Dorsolateral prefrontal cortex (tissue), 122 donors: ENCODE measurements at places on chromosomes 11 and 22. TPM values are rescaled to one million over a fixed set of nuclear protein-coding genes. Genes with fewer than 3 reads are reported as not detected.

The PARVG gene
- total RNA-seq = 8.3 TPM

The LAYN gene
- 6.7 TPM for total RNA-seq

The TREH gene
- not detected for total RNA-seq

GRCh38 chr11:122038543-122038942 lies 77.5 kb downstream of the BLID start:
- DNase-seq = no peak

GRCh38 chr11:36214480-36214879 lies 74.7 kb downstream of the COMMD9 start:
- DNase-seq = no peak

GRCh38 chr11:20739107-20739506 lies 69.7 kb downstream of the NELL1 start:
- no peak for DNase-seq
